Uterus (tissue), 4 donors: ENCODE measurements at places on chromosomes 3 and 15. TPM values are rescaled to one million over a fixed set of nuclear protein-coding genes. Genes with fewer than 3 reads are reported as not detected.

The CLRN1 gene
- total RNA-seq, result not detected

The ZNF592 gene
- total RNA-seq, result 13.5 TPM

The CASR gene
- total RNA-seq, result not detected

The ROBO1 gene
- 12.3 TPM for total RNA-seq

The SLC9C1 gene
- 0.49 TPM for total RNA-seq

The CPLX3 gene
- not detected for total RNA-seq

The CAV3 gene
- not detected for total RNA-seq

The AP4E1 gene
- 7.9 TPM for total RNA-seq

The ALG1L2 gene
- total RNA-seq, result 4.0 TPM
